Heart left ventricle (tissue), 16 donors: ENCODE measurements at places on chromosomes 2 and 18. TPM values are rescaled to one million over a fixed set of nuclear protein-coding genes. Genes with fewer than 3 reads are reported as not detected.

- DNase-seq: no peak
Observed at GRCh38 chr2:157182834-157183396, 74.6 kb upstream of the GALNT5 start.

The GALNT3 gene
- total RNA-seq: not detected

DNA sequence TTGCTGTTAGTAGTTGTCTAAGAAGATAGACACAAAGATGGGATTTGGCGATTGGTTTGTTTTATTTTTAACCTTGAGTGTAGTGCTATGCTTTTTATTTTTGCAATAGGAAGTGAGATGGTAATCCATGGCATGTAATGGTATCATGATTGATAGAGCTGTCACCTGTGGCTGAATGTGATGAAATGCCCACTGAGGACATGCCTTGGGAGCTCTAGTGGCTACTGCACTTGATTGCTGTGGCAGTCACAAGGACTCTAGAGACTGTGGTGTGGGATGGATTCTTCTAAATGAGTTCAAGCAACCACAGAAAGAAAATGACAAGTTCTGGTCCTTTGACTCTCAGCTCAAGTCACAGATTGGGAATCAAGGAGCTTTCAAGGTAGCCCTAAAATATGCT, 139.4 kb downstream of the CYRIA start:
- no peak for DNase-seq

The ANKRD39 gene
- 16.3 TPM for total RNA-seq

The PDCD1 gene
- 3.8 TPM for total RNA-seq
